ENCODE measurements at places on chromosomes 5 and 9.
A peak's percentile ranks its signal among the peaks of the same experiment; 100 is the strongest.

GRCh38 chr5:56649569-56649968 is 165.8 kb upstream of the MAP3K1 start:
- no peak for DNase-seq

DNA sequence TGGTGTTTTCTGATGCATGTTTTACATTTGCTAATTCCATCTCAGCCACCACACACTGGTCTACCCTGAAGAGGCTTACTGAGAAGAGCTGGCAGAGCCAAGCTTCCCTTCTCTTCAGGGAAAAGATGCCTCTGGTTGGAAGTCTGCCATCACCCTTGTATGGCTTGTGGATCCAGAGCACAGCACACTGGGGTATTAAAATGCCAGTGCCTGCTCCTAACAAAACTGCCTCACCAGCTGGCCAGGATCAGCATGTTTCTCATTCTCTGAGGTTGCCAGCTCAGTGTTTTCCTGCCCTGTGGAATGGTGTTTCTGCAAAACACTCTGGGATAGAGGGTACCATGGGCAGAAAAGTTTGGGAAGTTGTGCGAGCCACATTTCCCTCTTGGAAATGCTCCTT is 31.6 kb upstream of the ZNF618 start:
- no peak for DNase-seq

DNA sequence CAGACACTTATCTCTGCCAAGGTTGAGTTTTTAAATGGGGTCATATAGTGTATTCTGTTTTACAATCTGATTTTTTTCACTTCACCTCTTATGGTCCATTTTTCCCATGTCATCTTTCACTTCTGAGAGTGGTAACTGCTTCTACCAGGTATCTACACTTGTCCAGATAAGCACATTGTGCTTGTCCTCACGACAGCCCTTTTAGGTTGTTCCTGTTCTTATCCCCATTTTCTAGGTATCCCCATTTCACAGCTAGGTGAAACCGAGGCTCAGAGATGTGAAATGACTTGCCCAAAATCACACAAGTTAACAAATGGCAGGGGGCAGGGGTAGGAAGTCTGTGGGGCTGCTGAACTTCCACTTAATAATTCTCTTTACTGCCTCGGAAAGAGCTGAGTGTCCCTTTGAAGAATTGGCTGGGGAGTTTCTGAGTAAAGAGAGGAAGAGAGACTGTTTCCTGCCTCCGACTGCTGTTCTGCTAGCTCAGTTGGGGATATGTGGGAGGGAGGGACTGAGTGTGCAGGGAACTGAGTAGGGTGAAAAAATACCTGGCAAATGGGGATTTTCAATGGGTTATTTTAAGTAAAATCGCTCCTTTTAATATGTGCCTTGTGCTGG is 255.4 kb downstream of the GRIA1 start:
- no peak for DNase-seq

DNA sequence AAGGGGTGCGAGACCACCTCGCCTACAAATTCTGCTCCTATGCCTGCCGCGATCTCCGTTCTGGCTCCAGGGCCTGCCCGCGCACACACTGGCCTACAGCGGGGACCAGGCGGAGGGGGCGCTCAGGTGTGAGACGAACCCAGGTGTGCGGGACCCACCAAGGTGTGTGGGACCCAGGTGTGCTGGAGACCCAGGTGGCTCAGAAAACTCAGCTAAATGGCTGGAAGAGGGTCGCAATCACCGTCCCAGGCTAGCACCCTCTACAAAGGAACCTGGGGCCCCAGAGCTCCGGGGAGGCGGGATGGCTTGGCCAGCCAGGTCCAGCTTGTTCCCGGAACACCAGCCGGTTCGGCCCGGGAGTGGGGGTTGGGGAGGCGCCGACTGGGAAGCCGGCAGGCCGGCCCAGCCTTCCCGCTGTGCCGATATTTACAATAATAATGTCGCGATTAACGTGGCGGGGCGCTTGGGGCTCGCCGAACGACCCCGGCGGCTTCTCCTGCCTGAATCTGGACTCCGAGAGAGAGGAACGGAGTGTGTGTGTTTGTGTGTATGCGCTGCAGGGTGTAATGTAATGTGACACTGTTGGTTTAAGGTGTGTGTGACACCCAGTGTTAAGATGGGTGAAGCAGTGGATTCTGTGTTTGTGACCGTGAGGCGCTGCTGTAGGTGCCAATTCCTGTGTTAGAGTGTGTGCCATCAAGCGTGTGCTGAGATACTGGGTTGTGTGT is 1.4 kb downstream of the PCDH1 start:
- no peak for DNase-seq

GRCh38 chr9:136533775-136534157 is 12.1 kb downstream of the NOTCH1 start:
- no peak for DNase-seq

DNA sequence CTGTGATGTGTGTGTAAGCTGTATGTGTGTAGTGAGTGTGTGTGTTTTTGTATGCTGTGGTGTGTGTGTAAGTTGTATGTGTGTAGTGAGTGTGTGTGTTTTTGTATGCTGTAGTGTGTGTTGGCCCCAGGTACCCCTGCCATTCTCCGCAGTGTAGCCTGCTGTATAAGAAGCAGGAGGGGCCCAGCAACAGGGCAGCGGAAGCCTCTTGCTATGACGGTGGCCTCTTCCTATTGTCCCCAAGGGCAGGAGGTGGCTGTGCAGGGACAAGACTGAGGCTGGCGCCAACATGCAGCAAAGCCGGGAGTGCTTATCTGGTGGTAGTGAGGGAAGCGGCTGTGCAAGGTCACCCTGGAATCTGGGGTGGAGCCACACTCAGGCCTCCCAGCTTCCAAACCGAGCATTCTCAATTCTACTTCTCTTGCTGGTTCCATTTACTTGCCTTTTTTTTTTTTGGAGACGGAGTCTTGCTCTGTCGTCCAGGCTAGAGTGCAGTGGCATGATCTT is 5.1 kb downstream of the SPAAR start:
- no peak for DNase-seq

DNA sequence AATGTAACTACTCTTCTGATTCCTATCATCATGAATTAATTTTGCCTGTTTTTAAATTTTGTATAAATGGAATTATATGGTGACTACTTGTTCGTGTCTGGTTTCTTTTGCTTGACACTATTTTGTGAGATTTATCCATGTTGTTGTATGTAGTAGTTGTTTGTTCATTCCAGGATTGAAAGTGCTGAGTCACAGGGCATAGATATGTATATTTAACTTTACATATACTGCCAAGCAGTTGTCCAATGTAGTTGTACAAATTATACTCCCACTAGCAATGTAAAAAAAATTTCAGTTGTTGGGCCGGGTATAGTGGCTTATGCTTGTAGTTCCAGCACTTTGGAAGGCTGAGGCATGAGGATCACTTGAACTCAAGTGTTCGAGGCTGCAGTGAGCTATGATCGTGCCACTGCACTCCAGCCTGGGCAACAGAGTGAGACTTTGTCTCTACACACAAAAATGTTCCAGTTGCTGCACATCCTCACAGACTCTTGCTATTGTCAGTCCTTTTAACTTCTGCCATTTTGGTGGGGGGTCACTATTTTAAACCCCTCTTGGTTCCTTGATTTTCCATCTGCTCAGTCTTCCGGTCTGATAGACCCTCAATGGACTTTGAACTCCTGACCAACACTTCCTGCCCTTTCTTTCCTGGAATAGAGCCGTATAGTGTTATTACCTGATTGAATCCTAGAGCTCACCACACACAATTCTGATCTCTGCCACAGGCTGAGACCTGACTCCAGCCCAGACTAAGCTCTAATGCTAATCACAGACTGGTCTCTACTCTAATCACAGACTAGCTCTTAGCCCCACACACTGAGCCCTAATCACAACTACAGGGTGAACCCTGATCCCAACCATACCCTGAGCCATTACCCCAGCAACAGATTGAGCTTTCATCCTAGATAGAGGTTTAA is 69.3 kb upstream of the MELK start:
- DNase-seq = no peak

DNA sequence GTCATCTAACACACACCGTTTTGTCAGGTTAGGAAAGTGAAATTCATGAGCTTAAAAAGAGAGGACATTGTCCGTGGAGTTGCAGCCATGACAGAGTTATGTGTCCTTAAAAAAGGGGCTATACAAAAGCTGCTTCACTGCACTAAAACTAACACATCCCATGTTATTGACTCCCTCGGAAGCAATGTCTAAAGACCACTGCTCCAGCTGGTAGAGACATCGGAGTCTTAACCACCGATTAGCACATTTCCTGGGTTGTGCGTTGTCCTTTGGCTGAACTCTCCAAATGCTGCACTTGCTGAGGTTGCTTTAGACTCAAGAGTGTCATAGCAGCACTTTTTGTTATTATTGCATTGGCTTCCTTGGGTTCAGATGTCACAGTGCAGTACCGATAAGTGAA is 128.3 kb upstream of the C9orf72 start:
- DNase-seq = no peak

- DNase-seq = no peak
Measured at GRCh38 chr5:168401880-168402279, 84.4 kb upstream of the RARS1 start.

GRCh38 chr9:75448281-75448680 is 360.0 kb downstream of the OSTF1 start:
- no peak for DNase-seq

GRCh38 chr9:137878146-137878941 is 762 bp downstream of the CACNA1B start:
- DNase-seq = no peak

GRCh38 chr5:21236971-21237427 is 1249.0 kb upstream of the CDH18 start:
- peak; percentile 32 for DNase-seq

DNA sequence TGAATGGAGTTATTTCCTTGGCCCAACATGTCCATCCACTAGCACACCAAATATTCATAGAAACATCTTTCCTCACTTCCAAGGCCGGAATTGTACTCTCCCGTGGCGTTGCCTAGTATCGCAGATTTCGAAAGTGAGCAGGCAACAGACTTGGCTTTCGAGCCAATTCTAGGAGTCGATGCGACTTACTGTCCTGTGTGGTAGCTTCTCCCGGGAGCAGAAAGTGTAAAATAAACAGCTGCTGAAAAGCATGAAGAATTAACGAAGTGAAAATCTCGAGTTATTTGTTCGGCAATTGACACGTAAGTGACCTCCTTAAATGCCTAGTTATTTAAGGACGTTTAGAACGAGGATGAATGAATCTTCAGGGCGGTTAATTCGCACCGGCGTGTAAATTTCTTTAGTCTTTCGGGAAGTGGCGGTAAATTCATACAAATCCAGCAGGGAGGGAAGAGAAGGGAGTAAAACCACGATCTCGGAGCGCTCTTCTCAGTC is 449 bp upstream of the PCSK5 start:
- DNase-seq = peak; percentile 23

DNA sequence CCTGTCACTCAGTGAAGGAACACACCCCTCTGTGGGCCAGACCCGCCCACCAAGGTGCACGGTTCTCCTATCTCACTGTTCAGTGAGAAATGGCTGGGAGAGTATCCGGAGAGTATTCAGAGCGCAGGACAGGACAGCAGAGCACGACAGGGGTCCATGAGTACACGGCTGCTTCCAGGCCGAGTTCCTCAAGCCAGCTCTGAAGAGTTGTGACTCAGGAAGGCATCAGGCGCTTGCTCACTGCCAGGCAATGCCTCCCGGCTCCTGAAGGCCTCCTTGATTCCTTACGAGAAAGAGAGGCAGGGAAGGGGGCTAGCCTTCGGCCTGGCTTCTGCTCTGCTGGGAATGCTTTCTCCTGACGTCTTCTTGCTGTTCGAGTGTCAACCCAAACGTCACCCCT is 132.1 kb upstream of the PPP1R26 start:
- DNase-seq = no peak

GRCh38 chr5:159456261-159456660 is 126.0 kb upstream of the IL12B start:
- DNase-seq = no peak
